Aorta (tissue), 5 donors: ENCODE measurements at places on chromosomes 7 and 10.

GRCh38 chr10:75234017-75234682, 1.6 kb downstream of the COMTD1 start:
- DNase-seq = peak; percentile 97

DNA sequence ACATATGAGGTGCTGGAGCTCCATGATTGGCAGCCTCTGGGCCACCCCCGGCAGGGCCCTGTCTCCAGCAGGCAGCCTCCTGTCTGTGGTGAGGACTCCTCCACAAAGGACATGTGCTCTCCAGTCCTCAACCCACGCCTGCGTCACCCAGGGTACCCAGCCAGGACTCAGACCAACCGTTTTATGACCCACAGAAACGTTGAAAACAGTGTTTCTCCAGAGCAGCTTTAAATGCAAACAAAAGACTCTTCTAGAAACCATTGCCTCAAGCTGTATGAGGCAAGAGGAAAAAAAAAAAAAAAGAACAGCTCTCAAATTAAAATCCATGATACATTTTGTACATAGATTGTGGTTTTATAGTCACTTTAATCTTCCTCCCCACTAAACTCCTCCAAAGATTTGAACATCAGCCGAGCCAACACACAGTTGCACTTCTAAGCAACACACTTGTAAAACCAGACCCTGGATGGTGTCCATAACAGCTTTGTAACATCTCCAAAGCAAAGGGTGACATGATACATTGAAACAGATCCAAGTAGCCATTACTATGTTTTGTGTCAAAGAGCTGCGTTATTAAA, 175.0 kb upstream of the LYZL2 start:
- DNase-seq = peak; percentile 85

DNA sequence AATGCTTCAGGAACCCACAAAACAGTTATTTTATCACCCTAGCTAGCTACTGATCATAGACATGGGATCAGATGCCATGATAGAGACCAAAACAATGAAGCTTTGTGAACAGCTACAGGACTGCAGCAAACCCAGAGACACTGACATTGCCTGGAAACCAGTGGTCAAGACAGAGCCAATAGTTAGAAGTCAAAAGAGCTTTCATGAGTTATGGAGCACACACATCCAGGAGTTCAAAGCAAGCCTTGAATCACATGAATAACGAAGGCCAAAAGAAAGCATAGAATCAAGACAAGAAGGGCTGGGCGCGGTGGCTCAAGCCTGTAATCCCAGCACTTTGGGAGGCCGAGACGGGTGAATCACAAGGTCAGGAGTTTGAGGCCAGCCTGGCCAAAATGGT, 34.5 kb upstream of the GSAP start:
- no peak for DNase-seq

GRCh38 chr10:19817231-19817933, 1.1 kb downstream of the PLXDC2 start:
- DNase-seq = peak; percentile 79

GRCh38 chr7:36309716-36310115, 79.9 kb upstream of the ANLN start:
- DNase-seq = no peak

DNA sequence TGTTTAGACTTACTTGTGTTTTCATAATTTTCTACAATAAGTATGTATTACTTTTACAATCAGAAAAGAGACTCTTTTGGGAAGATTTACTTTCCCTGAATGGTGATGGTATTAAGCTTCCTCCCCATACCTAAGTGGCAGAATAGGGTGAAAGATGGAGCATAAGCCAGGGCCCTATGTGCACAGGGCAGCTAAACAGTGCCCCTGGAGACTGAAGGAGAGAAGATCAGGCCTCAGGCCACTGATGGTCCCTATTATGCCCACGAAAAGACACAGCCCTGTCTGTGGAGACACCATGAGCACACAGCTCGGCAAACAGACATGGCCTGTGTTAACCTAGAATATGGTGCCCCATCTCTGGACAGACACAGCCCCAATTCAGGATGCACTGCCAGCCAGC, 139.4 kb downstream of the OAT start:
- DNase-seq = no peak

DNA sequence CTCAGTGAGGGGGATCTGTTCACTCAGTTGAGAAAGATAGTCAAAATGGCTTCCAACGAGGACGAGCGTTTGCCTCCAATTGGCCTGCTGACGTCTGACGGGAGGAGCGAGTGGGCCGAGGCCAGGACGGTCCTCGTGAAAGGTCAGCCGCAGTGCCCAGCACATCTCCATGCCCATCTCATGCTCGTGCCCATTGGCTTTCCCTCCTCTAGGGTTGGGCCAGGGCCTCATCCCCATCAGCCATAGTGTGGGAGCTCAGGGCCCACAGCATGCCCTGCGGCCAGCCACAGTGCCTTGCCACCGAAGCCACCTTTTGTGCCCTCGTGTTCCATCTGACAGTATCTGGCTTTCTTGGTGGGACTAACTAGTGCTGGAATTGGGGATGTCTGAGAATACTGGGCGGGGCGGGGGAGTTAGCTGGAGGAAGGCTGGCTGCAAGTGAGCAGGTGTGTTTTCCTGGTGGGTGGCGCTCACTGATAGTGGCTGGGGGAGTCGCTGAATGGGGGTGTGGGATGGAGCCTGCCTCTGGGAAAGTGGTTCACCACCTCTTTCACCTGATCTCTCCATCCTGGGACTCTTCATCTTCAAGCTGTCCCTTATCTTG, 13.9 kb downstream of the CHAT start:
- peak; percentile 29 for DNase-seq

DNA sequence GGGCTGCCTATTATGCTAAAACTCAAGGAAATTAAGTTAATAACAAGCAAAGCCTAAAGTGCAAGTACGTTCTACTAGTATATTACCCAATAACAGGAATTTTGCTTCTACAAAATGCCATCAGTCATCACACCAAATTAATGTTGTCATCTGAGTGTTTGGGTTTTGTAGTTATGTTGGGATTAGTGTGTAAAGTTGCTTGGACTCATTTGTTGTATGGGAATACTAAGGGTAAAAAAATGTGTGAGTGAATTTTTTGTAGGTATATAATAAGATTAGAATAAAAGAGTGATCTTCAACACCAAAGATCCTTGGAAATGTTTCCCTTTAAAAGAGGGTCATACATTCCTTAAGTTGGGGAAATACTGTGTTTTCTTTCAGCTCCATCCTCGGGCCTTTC, 38.6 kb downstream of the NRP1 start:
- DNase-seq = no peak
